Activated CD4-positive, alpha-beta T cell treated with anti-CD3 and anti-CD28 coated beads, Interleukin-2, amount 10 ng/mL, durations not matched to agents 7 days and 5 days (primary cell): ENCODE measurements at places on chromosomes 7 and 10. TPM values are rescaled to one million over a fixed set of nuclear protein-coding genes. Genes with fewer than 3 reads are reported as not detected.
A peak's percentile ranks its signal among the peaks of the same experiment; 100 is the strongest.

The RET gene
- total RNA-seq, result 0.10 TPM

DNA sequence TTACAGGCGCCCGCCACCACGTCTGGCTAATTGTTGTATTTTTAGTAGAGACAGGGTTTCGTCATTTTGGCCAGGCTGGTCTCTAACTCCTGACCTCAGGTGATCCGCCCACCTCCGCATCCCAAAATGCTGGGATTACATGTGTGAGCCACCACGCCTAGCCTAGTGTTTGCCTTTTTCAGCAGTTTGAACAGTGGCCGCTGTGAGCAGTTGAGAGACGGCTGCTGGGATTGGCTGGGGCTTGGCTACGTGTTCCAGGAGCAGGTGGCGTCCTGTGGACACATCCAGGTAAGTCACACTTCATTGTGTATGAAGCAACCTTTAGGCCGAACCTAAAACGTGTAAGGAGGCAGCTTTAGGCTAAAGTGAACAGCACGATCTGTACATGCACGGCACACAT lies 231.8 kb upstream of the PITRM1 start:
- H3K27me3 ChIP-seq, result peaks cover 3% of the 10 kb centered on the region
- H3K4me1 ChIP-seq, result no peaks in the 10 kb centered on the region
- no peak overlapping the region for H3K4me3 ChIP-seq
- no peaks in the 10 kb centered on the region for H3K36me3 ChIP-seq
- H3K27ac ChIP-seq, result no peak overlapping the region
- DNase-seq, result no peak

The VIPR2 gene
- total RNA-seq, result not detected

The ZNF138 gene
- total RNA-seq, result 11.2 TPM

GRCh38 chr10:62850646-62851045 lies 34.5 kb upstream of the EGR2 start:
- H3K27me3 ChIP-seq, result peaks cover 13% of the 10 kb centered on the region
- no peak overlapping the region for H3K27ac ChIP-seq
- no peak overlapping the region for H3K4me3 ChIP-seq
- no peak for DNase-seq
- peaks cover 41% of the 10 kb centered on the region for H3K4me1 ChIP-seq
- peaks cover 4% of the 10 kb centered on the region for H3K36me3 ChIP-seq

GRCh38 chr10:114541081-114541796 lies 116.8 kb downstream of the ABLIM1 start:
- no peaks in the 10 kb centered on the region for H3K27me3 ChIP-seq
- H3K36me3 ChIP-seq, result peaks cover 1% of the 10 kb centered on the region
- H3K27ac ChIP-seq, result peak overlapping the region; percentile 97
- peaks cover 96% of the 10 kb centered on the region for H3K4me1 ChIP-seq

- DNase-seq, result no peak
- peaks cover 8% of the 10 kb centered on the region for H3K27me3 ChIP-seq
- no peaks in the 10 kb centered on the region for H3K36me3 ChIP-seq
- no peak overlapping the region for H3K27ac ChIP-seq
These were observed 44.5 kb upstream of the COMTD1 start for GRCh38 chr10:75280236-75280635.

The TMEM140 gene
- total RNA-seq, result 27.7 TPM

GRCh38 chr10:115503546-115503945 lies 410.4 kb downstream of the ATRNL1 start:
- H3K27me3 ChIP-seq, result no peaks in the 10 kb centered on the region
- no peak overlapping the region for H3K4me3 ChIP-seq
- H3K27ac ChIP-seq, result no peak overlapping the region

DNA sequence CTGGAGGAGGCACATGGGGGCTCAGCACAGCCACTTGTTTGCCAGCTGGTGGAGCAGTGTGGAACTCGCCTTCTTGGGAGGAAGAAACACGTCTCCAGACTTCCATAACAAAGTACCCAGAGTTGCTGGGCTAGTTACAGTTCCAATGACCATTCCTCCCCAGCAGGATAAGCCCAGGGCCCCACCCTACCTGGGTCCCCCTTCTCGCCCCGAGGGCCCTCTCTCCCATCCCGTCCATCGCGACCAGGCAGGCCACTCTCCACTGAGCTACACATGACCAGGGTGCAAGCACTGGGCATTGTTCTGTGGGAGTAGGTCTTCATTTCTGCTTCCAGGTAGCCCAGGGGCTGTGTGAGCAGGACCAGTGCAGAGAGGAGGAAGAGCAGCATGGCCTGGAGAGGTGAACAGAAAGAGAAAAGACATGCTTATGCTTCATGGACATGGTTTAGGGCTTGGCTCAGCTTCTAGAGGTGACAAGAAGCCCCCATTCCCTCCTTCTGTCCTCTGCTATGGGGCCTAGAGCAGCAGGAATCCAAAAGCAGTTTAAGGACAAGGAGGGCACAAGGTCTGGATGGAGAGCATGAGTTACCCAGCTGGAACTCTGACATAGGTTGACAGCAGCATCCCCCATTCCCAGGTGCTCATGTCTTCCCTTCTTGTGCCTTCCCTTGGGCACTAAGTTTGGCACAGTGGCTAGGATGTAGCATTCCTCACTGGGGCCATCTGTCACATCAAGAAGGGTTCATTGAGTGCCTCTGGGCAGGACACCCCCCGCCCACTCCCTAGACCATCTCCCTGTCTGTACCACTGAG lies 2.4 kb downstream of the SFTPD start:
- H3K36me3 ChIP-seq, result no peaks in the 10 kb centered on the region
- peaks cover 10% of the 10 kb centered on the region for H3K27me3 ChIP-seq
- no peak overlapping the region for H3K4me3 ChIP-seq
- DNase-seq, result no peak

GRCh38 chr10:122051609-122052385 lies 62.8 kb downstream of the TACC2 start:
- H3K4me1 ChIP-seq, result no peaks in the 10 kb centered on the region
- no peaks in the 10 kb centered on the region for H3K36me3 ChIP-seq
- no peak for DNase-seq
- H3K4me3 ChIP-seq, result no peak overlapping the region

GRCh38 chr7:6628045-6628444 lies 9.1 kb upstream of the ZNF316 start:
- H3K4me3 ChIP-seq, result no peak overlapping the region
- DNase-seq, result no peak
- H3K27ac ChIP-seq, result no peak overlapping the region
- H3K4me1 ChIP-seq, result peaks cover 15% of the 10 kb centered on the region

DNA sequence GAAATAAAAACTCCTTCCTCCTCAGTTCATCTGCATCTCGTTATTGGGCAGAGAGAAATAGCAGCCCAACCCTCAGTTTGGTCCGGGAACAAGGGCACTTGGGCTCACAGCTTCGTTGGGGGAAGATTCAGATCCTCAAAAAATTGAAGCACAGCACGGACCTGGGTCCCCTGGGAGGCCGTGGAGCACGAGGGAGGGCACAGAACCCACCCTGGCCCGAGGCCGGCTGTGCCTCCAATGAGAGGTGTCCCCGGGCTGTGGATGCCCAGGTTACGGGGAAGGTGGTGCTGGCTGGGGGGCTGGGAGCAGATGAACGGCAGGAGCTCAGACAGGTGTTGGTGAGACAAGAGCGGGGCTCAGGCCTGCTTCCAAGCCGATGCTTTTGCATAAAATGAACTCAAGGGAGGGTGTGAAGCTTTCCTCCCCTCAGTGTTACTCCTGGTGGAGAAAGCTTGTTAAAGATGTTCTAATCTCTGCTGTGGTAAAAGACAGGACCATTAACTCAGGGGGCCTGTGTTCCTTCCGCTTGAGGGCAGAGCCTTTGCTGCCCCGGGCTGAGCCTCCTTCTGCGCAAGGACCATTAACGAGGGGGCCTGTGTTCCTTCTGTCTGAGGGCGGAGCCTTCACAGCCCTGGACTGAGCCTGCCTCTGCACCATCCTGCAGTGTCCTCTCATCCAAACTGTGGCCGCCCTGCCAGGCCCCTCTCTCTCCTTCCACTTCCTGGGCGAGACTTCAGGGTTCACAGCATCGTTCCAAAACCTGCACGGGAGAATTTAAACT lies 302.2 kb downstream of the ADARB2 start:
- no peaks in the 10 kb centered on the region for H3K36me3 ChIP-seq
- no peak overlapping the region for H3K27ac ChIP-seq
- H3K4me3 ChIP-seq, result no peak overlapping the region
- peaks cover 3% of the 10 kb centered on the region for H3K27me3 ChIP-seq
- no peak for DNase-seq

The SLC13A4 gene
- not detected for total RNA-seq

GRCh38 chr7:99128076-99128950 lies 15.6 kb downstream of the SMURF1 start:
- H3K36me3 ChIP-seq, result no peaks in the 10 kb centered on the region
- no peaks in the 10 kb centered on the region for H3K27me3 ChIP-seq
- H3K27ac ChIP-seq, result no peak overlapping the region
- no peak for DNase-seq
- H3K4me1 ChIP-seq, result peaks cover 8% of the 10 kb centered on the region

The SPDYE16 gene
- total RNA-seq, result 0.58 TPM
